ENCODE measurements at places on chromosomes 1 and 21.

DNA sequence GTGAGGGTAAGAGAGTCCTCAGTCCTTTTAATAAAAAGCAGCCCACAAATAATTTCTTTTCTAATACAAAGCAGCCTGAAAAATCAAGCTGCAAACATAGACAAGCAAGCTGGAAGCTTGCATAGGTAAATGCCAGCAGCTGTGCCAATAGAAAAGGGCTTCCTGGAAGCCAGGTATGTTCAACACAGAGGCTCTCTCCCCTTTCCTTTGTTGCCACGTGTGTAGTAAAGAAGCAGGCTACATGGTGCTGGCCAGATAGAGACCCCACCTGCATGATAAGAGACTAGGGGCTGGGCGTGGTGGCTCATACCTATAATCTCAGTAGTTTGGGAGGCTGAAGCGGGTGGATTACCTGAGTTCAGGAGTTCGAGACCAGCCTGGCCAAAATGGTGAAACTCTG, 50.1 kb upstream of the ERRFI1 start:
- no peak for DNase-seq

- no peak for DNase-seq
Measured at GRCh38 chr1:228883535-228883934, 148.3 kb downstream of the RHOU start.

- DNase-seq, result no peak
Measured at GRCh38 chr1:216849146-216849545, 125.9 kb upstream of the ESRRG start.

DNA sequence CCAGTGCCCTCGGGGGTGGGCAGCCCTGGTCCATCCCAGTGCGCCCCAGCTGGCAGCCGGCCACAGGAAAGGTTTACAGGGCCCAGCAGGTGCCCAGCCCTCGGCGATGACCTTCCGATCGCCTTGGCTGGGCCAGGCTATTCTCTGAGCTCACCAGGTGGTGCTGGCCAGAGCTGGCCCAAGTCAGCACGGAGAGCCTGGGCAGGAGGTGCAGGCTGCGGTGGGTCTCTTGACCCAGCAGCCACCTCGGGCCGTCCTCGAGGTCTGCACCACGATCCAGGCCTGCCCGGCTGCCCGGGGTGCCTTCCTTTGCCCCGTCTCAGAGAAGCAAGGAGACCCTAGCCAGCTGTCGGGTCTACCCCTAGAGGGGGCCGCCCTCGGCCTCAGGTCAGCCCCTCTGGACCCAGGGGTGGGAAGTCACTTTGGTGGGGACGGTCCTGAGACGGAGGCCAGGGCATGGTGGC, 370 bp downstream of the PERM1 start:
- no peak for DNase-seq

- DNase-seq, result no peak
Measured at GRCh38 chr1:157497284-157497683, 55.0 kb downstream of the FCRL5 start.

DNA sequence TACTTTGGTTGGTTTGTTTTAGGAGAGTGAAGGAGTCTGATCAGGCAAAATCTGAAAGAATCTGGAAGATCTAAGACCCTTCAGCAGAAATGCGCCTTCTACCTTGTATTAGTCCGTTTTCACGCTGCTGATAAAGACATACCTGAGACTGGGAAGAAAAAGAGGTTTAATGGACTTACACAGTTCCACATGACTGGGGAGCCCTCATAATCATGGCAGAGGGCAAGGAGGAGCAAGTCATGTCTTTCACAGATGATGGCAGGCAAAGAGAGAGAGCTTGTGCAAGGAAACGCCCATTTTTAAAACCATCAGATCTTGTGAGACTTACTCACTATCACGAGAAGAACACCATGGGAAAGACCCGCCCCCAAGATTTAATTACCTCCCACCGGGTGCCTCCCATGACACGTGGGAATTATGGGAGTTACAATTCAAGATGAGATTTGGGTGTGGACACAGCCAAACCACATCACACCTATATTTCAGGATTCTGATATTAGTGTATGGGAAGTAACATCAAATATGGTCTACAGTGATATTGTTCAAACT, 99.3 kb downstream of the GLUL start:
- DNase-seq, result no peak

GRCh38 chr1:197783510-197783948, 8.2 kb upstream of the DENND1B start:
- no peak for DNase-seq

DNA sequence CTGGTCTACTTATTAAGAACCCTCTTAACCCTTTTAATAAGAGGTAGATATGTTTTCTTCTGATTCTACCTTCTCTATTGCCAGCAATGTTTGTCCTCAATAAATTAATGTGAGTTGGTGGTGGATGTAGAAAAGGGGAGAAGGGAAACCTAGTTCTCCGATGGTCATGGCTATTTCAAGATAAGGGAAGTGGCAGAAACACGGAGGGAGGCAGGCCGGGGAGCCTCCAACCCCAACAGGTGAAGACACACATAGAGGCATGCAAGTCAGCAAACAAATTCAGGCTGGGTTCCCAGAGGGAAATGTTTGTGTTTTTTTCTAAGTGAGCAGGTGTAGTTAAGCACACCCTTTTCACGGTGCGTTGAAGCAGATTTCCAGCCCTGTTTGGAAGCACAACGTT, 31.0 kb upstream of the CLDN14 start:
- no peak for DNase-seq

DNA sequence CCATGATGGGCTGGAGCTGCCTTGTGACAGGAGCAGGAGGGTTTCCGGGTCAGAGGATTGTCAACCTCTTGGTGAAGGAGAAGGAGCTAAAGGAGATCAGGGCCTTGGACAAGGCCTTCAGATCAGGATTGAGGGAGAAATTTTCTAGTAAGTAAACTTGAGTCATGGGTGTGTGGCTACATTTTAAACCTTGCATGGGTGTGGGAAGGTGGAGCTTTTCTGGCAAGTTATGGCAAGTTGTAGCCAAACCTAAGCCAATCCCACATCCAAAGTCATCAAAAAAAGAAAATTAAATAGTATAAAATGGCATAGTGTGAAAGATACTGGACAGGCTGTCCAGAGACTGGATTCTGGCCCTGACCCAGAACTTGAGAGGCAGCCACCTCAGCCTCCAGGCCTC, 39.8 kb upstream of the HSD3B1 start:
- no peak for DNase-seq

- no peak for DNase-seq
Measured at GRCh38 chr1:75710832-75711231, 13.7 kb upstream of the ACADM start.

DNA sequence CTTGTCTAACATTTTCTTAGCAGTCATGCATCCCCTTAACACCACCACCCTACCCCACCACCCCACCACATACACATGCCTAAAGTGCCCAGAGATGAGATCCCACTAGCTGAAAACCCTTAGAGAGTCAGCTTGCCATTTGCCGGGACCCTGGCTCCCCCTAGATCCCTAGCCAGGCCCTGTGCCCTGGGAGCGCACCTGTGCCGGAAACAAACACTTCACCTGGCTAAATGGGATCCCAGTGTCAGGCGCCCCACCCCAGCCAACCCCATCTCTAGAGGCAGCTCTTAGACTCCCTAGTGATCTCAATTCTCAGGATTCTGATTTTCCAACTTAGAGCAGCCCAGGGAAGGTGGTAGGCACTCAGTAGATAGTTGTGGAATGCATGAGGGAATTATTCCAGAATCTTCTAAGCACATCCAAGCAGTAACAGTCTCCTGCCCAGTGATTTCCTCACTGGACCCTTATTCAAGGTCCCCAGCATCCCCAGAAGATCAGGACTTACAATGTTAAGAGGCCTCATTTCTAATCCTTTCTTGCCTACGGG, 105.2 kb downstream of the LAMC2 start:
- DNase-seq, result no peak

- no peak for DNase-seq
Measured at GRCh38 chr1:25615563-25616094, 962 bp upstream of the MAN1C1 start.

DNA sequence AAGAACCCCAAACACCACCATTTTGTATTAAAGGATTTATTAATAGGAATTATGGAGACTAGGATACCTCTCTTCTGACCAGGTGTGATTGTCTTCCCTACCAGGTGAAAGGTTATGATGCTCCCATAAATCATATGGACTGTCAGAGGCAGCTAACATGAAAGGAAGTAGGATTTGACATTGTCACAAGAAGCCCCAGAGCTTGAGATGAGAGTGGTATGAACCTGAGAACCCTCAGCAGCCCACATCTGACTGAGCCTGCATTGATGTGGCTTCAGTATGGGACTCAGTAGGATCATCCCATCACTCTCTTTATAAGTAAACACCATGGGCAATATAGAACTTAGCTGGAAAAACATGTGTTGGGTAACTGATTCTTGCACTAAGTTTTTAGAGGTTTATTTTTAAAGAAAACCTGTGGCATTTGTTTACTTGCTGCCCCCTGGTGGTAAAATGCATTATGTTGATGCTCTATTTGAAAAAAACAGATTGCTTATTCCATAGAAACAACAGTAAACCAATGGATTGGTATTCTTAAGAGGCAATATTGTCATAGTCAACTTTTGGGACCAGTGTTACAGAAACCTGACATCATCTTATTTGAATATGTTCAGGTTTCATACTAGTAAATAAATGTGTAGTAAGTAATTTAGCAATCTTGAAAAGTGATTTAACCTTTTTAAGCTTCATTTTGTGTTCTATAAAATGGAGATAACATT, 16.6 kb upstream of the CACYBP start:
- no peak for DNase-seq

GRCh38 chr1:20980051-20980450, 192.9 kb upstream of the HP1BP3 start:
- no peak for DNase-seq

DNA sequence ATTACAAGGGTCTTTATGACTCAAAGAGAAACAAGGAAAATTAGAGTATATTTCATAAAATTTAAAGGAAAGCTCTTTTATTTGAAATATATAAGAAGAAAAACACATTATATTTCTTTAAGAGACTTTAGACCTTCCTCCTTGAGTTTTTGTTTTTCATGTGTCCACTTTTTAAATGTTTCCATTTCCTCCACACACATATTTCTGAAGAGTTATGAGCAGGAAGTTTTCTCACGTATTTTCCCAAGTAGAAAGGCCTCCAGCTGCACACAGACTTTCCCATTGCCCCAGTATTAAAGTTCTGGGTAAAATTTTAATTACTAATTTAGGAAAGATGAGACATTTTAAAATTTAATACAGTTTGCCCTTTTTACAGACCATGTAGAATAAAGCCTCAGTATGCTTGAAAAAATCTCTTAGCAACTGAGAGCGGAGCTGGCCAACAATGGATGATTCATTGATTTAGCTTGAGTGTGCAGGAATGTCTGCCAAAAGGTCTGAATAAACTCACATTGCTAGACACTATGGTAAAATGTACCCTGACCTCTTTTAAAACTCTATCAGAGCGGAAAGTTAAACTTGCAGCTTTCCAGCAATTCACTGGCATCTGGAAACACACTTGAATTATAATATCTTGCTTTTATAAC, 57.9 kb downstream of the DDAH1 start:
- DNase-seq, result no peak

DNA sequence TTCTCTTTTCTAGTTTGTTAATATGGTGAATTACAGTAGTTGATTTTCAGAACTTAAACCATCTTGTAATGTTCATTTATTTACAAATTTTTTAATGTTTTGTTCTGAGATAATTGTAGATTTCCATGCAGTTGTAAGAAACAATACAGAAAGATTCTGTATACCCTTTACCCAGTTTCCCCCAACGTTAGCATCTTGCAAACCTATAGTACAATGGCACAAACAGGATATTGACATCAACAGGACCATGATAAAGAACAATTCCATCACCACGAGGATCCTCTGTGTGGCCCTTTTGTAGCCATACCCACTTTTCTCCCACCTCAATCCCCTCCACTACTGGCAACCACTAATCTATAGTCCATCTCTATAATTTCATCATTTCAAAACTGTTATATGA, 33.3 kb downstream of the COL6A1 start:
- no peak for DNase-seq

DNA sequence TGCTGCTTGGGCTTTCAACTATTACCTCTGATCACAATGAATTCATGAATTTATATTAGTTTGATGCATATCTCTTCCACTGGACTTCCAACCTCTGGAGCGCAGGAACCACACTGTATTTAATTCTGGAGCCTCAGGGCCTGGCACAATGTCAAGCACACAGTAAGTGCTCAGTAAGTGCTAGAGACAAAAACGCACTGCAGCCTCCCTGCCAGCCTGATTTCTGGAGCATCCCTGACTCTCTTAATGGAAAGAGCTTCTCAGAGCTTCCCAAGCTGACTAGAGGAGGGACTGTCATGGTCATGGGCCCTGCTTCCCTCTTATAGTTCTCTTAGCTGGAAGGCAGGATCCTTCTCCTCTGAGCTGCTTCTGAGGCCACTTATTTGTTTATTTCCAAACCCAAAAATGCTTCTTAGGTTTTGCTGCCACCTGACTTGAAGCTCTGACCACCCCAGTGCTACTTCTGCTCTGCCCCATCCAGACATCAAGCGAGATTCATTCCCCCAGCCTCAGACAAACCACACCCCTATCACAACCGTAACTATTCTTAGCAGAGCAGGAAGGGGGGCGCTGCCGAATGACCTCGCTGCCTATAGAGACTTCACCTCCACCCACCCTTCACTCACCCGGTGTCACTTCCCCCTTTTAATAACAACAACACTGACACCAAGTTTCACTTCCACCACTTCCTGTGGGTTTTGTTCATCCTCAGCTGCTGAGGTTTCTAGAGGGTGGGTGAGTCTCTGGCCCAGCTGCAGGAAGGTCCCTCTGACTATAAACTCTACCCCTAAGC, 33.6 kb downstream of the NUAK2 start:
- DNase-seq, result peak; percentile 89

All from GM10248 (cell line).